ENCODE measurements at places on chromosomes 6 and 20.
A peak's percentile ranks its signal among the peaks of the same experiment; 100 is the strongest.

DNA sequence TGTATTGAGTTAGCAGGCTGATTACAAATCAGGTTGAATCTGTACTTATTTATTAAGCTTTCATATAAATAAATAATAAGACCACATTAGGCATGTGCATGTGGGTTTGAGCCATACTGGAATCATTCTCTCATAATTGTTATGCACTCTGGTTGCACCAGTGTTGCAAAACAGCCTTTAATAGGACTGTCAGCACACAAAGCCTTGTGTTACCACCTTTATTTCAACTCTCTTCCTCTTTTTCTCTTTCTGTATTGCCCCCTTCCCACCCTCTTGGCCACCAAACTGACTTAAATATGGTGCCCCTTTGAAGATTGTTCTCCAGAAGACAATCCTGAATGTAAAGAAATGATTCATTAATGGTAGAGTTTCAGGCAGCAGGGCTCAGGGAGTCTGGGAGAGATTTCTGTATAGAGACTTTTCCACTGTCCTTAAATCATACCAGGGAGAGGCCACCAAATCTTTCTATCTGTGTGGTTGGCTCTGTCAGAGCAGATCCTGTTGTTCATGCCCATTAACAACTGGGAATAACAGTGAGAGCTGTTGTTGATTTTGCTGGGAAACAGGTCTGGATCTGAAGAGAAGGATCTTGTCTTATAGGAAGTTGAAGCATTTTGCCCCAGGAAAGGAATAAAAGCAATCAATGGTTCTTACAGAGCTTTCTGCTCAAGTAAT lies 131.6 kb upstream of the SOX4 start:
- DNase-seq: no peak

GRCh38 chr20:31818376-31818908 lies 714 bp upstream of the MYLK2 start:
- DNase-seq: no peak

- no peak for DNase-seq
Measured at GRCh38 chr6:69926745-69927144, 60.4 kb downstream of the COL19A1 start.

DNA sequence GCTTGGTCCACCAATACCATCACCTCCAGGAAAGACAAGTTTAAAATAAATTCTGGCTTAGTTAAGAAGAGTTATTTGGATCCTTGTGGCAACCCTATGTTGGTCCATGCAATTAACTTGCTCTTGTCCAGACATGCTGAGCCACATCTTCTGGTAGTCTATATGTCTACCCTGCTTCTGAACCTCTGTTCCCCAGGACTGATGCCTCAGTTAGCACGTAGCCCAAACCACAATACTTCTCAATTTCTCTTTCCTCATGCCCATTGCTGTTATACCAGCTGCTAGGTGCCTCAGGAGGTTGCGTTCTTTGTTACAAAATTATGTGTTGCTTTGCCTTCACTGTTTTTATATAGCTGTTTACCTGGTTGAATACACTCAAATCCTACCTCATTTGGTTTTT lies 116.4 kb upstream of the KCNQ5 start:
- no peak for DNase-seq

DNA sequence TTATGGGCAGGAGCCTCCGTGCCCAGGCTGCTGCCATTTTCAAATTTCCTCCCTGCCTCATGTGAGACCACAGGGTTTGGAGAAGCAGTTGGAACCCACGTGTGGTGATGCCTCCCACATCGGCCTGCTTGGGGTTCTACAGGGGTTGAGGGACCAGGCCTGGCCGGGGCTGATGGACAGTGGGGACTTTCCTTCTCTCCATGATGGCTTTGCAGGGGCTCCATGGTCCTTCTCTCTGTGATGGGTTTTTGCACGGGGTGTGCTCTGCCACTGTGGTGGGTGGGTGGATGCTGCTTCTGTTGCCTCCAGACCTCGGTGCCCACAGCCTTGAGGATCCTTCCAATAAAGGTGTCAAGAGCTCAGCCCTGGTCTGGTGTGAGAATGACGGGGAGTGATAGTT lies 54.4 kb downstream of the ADNP start:
- DNase-seq: no peak

- DNase-seq: no peak
Measured at GRCh38 chr6:39005774-39006173, 42.8 kb upstream of the GLP1R start.

- DNase-seq: no peak
Measured at GRCh38 chr6:12288211-12288618, 1.9 kb upstream of the EDN1 start.

- DNase-seq: no peak
Measured at GRCh38 chr20:41701588-41702348, 83.6 kb upstream of the CHD6 start.

- no peak for DNase-seq
Measured at GRCh38 chr6:92354270-92354829, 1065.0 kb downstream of the EPHA7 start.

DNA sequence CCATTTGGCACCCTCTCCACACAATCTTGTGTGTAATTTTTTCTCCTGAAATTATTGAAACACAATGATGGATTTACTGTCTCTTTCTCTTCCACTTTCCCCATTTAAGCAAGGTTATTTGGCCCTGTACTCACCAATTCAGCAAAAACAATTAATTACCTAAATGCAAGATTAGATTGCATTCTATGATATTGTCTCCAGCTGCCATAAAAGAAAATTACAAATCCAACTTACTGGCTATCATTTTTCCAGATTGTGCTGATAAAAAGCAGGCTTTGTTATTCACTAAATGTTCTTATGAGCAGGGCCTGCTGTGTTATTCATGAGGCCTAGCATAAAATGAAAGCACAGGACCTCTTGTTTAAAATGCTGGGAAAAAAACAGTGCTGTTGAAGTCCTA lies 95.8 kb upstream of the IRAK1BP1 start:
- no peak for DNase-seq

- DNase-seq: no peak
Measured at GRCh38 chr6:108653949-108654348, 93.2 kb downstream of the FOXO3 start.

DNA sequence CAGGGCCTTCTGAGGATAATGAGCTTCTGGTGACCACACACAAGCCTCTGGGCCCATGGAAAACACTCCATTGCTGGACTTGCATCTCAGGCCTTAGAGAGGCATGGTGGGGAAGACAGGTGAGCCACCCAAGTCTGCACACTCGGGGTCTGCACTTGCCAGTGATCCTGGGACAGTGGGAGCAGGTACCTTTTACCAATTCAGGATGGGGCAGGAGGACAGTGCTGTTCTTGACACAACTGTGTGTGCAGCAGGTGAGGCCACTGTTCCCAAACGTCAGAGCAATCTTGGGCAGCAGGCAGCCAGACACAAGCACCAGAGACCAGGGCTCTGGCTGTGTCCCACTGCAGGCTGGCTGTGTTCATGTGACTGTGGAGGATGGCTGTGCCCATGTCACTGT lies 221.3 kb downstream of the ERMARD start:
- DNase-seq: no peak

- DNase-seq: no peak
Measured at GRCh38 chr6:127200114-127200513, 66.5 kb upstream of the RNF146 start.

- DNase-seq: no peak
Measured at GRCh38 chr6:128482642-128483041, 37.8 kb downstream of the PTPRK start.

- DNase-seq: no peak
Measured at GRCh38 chr6:110664933-110665332, 150.3 kb downstream of the CDK19 start.

DNA sequence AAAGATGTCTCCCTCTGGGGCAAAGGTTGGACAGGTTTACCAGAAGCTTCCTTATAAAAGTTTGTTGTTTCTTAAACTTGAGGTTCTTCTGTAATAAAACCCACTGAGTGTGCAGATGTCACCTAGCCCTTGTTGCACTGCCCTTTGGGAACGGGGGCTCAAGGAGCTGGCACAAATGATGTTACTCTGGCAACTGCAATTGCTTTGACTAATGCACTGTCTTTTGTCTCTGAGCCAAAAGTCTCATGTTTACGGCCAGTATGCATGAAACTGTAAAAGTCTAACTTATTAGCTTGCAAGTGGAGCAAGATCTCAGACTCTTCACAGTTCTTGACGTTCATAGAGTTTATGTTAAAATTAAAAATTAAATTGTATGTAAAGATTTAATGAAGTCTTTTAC lies 655.7 kb downstream of the EPHA7 start:
- no peak for DNase-seq

GRCh38 chr6:149357726-149358538 lies 40.4 kb downstream of the TAB2 start:
- DNase-seq: no peak

DNA sequence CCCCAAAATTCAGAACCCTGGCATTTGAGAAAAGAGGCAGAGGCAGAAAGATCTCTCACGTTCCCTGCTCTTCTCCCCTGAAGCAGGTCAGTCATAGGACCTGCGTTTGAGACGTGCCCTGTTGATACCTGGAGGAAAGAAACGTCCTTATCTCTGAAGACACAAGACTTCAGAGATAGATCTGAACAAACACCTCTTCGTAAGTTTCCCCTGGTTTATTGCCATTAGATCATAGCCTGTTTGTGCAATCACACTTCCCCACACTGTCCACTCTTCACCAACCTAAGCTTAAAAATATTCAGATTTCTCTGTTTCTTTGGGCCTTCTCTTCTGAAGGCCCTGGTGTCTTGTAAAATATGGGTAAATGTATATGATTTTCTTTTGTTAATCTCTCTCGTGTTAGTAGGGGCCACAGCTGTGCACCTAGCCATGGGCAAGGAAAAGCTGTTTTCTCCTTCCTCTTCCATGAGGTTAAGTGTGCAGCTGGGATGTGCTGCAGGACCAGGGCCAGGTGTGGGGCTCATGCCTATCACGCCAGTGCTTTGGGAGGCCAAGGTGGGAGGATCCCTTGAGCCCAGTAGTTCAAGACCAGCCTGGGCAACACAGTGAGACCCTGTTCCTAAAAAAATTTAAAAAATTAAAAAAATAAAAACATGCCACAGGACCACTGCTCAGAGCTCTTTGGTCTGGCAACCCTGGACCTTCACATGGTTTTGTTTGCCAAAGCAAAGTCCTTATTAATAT lies 4.7 kb upstream of the SLC22A2 start:
- DNase-seq: no peak

DNA sequence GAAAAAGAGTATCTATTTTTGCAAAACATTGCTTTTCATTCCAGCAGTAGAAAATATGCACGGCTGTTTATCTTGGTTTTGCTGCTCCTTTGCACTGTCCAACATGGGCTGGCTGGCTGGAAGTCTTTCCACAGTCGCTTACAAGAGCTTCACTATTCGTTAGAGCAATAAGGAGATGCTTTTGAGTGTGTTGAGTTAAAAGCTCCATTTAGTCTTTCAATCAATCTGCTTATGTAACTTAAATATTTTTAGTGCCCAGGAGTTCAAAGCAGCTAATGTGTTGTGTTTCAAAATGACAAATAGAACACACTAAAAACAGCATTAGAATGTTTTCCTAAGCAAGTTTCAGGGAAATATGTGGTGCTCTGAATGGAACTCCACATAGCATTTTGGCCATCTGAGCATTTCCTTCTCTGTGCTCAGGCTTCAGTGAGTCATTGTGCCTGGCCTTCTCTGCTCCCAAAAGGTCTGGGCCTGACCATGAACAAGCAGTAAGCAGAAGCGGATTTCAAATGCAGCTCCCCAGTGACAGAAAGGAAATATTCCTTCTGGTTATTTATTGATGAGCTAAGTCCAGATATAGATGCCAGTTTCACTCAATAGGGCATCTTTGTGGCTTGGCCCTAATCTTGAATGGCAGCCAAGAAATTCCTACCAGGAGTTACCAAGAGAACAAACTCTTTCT lies 580.3 kb downstream of the TENT5A start:
- no peak for DNase-seq

- DNase-seq: no peak
Measured at GRCh38 chr20:51384875-51385274, 157.6 kb downstream of the NFATC2 start.

GRCh38 chr6:130848945-130849344 lies 21.7 kb downstream of the SMLR1 start:
- DNase-seq: peak; percentile 9

GRCh38 chr6:134183844-134184243 lies 131.4 kb upstream of the SLC2A12 start:
- no peak for DNase-seq

All from stimulated activated CD4-positive, alpha-beta T cell treated with anti-CD3 and anti-CD28 coated beads, Interleukin-12 subunit alpha, Interleukin-12 subunit beta, amount 100 ng/mL, for 48 hours (primary cell).